ENCODE measurements at places on chromosomes 1 and 21.

GRCh38 chr1:151585622-151586021, 26.2 kb upstream of the SNX27 start:
- no peak for DNase-seq
- no peaks in the 10 kb centered on the region for H3K27me3 ChIP-seq
- peaks cover 18% of the 10 kb centered on the region for H3K4me1 ChIP-seq
- peak overlapping the region; percentile 14 for H3K4me3 ChIP-seq

GRCh38 chr1:160821627-160822026, 25.7 kb downstream of the LY9 start:
- H3K27me3 ChIP-seq, result peaks cover 5% of the 10 kb centered on the region
- no peak overlapping the region for H3K4me3 ChIP-seq
- H3K36me3 ChIP-seq, result no peaks in the 10 kb centered on the region

- no peak for DNase-seq
- peak within 1 kb of the TSS; percentile 86 for H3K27ac ChIP-seq
- H3K4me1 ChIP-seq, result peaks cover 36% of the 10 kb centered on the region
- H3K4me3 ChIP-seq, result peak within 1 kb of the TSS; percentile 78
- no peaks in the 10 kb centered on the region for H3K36me3 ChIP-seq
These were observed at the start of gene NTMT2 for GRCh38 chr1:170145770-170146676. TSS of gene NTMT2 (plus strand) at chr1:170145959. CDS start at chr1:170146108, 149 bp downstream.

DNA sequence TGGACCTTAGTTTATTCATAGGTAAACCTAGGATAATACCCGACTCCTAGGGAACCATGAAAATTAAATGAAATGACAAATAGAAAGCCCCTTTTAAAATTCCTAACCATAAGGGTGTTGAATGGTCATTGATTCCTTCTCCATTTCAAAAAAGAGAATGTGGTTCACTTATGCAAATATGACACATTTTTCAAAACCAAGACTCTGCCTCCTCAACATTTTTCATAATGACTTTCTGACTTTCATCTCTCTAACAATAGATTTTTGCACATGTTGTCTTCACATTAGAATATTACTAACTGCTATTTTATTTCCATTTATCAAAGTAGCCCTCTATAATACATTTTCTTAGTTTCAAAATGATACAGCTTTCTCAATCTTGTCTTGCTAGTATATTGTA, 169.1 kb downstream of the NTNG1 start:
- no peaks in the 10 kb centered on the region for H3K27me3 ChIP-seq
- no peak overlapping the region for H3K27ac ChIP-seq
- no peaks in the 10 kb centered on the region for H3K36me3 ChIP-seq
- no peak for DNase-seq

DNA sequence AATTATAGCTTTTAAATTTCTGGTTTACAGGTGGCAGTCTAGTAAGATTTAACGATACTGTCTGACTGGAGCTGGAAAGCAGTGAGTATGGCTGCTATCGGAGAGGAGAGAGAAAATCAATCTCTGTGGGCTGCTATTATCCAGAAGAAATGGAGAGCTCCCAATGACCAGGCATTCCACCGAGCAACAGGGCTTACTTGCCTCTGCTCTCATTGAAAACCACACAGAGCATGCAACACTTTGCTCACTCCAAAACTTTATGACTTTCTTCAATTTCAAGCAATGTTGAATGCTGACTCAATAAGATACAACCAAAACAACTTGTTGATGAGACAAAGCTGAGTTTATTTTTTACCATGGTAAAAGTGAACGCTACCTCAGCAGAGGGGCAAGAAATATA, 337.0 kb upstream of the NCAM2 start:
- no peak overlapping the region for H3K27ac ChIP-seq
- no peak for DNase-seq
- no peaks in the 10 kb centered on the region for H3K27me3 ChIP-seq
- H3K36me3 ChIP-seq, result no peaks in the 10 kb centered on the region
- no peak overlapping the region for H3K4me3 ChIP-seq
- peaks cover 14% of the 10 kb centered on the region for H3K4me1 ChIP-seq

DNA sequence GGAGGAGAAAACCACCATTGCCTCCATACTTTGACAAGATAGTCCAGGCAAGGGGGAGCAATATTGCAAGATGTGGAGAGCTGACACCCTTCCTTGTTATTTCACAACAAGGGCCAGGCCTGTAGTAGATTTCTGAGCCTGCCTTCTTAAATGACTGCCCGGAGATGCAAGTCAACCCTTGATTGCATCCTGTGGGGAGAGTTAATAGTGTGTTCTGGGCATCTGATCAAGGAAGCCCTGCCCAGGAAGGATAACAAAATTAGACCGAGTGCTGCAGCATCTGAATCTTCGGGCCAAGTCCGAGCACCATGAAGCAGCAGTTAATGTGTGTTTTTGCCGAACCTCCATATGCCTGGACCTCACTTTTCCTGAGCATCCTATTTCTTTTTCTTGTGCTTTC, 382.3 kb downstream of the PRDM2 start:
- H3K27ac ChIP-seq, result no peak overlapping the region
- H3K4me3 ChIP-seq, result no peak overlapping the region
- no peaks in the 10 kb centered on the region for H3K27me3 ChIP-seq
- H3K4me1 ChIP-seq, result peaks cover 8% of the 10 kb centered on the region
- DNase-seq, result no peak
- no peaks in the 10 kb centered on the region for H3K36me3 ChIP-seq

DNA sequence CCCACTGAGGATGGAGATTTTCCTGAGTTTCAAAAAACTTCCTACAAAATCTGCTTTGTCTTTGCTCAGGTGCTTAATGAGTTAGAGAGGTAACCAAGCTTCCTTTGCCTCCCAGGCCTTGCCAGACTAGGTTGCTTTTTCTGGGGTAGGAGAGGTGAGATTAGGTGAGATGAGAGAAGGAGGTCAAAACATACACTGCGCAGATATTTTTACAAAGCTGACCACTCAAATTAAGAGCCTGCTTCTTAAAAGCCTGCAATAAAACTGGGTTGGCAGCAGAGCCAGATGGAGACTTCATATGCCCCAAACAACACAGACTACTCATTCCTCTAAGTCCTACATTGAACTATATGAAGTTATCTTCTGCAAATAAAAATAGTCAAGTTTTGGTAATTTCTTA, 352.5 kb downstream of the NUF2 start:
- H3K27me3 ChIP-seq, result peaks cover 3% of the 10 kb centered on the region
- H3K4me3 ChIP-seq, result no peak overlapping the region
- no peaks in the 10 kb centered on the region for H3K36me3 ChIP-seq
- H3K27ac ChIP-seq, result peak overlapping the region; percentile 6
- peaks cover 22% of the 10 kb centered on the region for H3K4me1 ChIP-seq
- DNase-seq, result no peak

DNA sequence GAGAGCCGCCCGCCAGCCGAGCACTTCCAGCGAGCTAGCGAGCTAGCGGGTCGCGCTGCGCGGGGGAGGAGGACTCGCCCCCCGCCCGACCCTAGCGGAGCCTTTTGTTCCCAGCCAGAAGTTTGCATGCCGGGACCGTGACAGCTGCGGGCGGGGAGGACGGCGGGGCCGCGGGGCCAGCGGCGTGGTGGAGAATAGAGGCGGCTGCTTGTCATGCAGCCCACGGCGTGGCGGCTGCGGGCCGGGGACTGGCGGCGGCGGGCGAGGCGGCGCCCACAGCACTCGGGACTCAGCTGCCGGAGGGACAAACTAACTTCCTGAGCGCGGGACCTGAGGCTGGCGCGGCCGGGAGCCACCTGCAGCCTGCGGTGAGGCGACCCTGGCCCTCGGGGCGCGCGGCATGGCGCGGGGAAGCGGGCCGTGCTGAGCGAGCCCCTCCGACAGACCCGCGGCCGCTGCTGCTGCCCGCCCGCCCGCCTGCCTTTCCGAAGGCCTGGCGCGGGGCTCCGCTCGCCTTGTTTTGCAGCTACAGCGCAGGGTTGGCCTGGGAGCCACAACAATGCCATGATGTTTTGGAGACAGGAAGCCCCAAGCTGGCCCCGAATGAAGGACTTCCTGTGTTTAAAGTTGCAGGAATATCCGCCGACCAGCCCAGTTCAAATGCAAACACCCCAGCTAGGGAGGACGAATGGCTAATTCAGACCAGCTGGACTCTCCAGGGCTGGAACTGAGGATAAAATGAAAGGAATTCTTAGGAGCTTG, 82.2 kb upstream of the BMP8A start:
- H3K4me3 ChIP-seq, result peak overlapping the region; percentile 94
- DNase-seq, result peak; percentile 73
- peak overlapping the region; percentile 89 for H3K27ac ChIP-seq
- peaks cover 64% of the 10 kb centered on the region for H3K4me1 ChIP-seq
- peaks cover 18% of the 10 kb centered on the region for H3K36me3 ChIP-seq

DNA sequence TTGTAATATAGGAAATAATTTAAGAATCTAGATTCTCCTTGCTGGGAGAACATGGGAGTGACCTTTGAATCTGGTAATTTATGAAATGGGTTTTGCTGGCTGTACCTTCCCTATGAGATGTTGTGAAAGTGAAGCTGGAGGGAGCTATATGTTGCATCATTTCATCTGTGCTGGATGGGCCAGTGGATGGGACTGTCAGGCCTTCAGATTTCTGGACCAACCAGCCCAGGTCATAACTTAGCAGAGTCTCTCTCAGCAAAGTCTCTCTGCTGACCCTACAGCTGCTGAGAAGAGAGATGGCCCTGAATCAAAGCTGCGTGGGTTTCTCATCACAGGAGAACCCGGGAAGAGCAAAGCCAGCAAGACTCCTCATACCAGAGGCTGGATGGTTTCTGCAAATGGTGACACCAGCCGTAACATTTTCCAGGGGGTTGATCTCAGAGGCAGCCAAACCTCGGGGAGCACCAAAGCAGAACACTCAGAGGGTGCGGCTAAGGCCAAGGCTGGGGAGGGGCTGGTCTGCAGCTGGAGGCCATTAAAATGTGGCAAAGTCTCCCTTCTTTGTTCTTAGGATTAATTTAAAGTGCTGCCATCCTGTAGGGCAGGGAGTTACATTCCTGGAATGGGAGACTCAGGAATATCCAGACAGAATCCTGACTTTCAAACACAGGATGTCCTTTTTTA, 18.2 kb upstream of the PTGFRN start:
- H3K27me3 ChIP-seq, result no peaks in the 10 kb centered on the region
- H3K4me3 ChIP-seq, result no peak overlapping the region
- no peak for DNase-seq

DNA sequence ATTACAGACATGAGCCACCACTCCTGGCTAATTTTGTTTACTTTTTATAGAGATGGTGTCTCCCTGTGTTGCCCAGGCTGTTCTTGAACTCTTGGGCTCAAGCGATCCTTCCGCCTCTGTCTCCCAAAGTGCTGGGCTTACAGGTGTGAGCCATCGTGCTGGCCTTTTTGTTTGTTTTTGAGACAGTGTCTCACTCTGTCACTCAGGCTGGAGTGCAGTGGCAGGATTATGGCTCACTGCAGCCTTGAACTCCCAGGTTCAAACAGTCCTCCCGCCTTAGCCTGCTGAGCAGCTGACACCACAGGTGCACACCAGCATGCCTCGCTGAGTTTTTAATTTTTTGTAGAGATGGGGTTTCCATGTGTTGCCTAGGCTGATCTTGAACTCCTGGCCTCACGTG, 49.1 kb downstream of the ADARB1 start:
- H3K27me3 ChIP-seq, result no peaks in the 10 kb centered on the region
- H3K27ac ChIP-seq, result no peak overlapping the region
- H3K4me3 ChIP-seq, result no peak overlapping the region
- H3K36me3 ChIP-seq, result peaks cover 3% of the 10 kb centered on the region
- no peak for DNase-seq

- no peaks in the 10 kb centered on the region for H3K4me1 ChIP-seq
- DNase-seq, result no peak
- H3K27ac ChIP-seq, result no peak overlapping the region
- H3K4me3 ChIP-seq, result no peak overlapping the region
- peaks cover 3% of the 10 kb centered on the region for H3K36me3 ChIP-seq
- peaks cover 3% of the 10 kb centered on the region for H3K27me3 ChIP-seq
These were observed 114.2 kb downstream of the ZC3H11B start for GRCh38 chr1:219498666-219499065.

DNA sequence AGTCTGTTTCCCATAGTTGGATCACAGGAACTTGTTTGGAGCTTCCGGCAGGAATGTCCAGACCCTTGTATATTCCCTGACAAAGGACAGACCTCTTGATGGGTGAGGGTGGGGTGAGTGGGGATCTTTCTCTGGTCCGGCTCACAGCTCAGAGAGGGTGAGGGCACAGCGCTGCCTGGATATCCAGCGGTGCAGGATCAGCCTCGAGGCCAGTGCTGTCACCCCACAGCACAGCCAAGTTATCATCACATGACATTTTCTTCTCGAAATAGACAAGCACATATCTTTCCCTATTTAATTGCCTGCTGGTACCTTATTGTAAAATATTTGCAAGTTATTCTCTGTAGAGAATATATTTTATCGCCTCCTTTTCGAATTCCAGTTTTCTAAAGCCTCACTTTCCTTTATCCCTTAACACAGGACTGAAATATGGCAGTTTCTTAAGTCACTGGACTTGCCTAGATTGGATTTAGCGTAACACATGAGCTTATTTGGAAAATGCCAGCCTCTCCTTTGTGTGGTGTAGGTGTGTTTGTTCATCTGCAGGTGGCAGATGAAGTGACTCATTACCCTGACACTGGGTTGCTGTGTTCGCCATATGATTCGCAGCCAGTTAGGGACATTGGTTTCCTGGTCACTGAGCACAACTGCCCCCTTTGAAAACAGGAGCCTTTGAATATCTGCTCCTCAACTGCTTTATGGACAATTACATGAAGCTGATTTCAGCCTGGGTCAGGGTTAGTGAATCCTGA, 21.4 kb downstream of the CLIC6 start:
- peaks cover 6% of the 10 kb centered on the region for H3K4me1 ChIP-seq
- DNase-seq, result no peak
- peaks cover 16% of the 10 kb centered on the region for H3K27me3 ChIP-seq
- H3K36me3 ChIP-seq, result no peaks in the 10 kb centered on the region

- DNase-seq, result no peak
- H3K27me3 ChIP-seq, result no peaks in the 10 kb centered on the region
- H3K27ac ChIP-seq, result no peak overlapping the region
- no peaks in the 10 kb centered on the region for H3K36me3 ChIP-seq
These were observed 58.2 kb downstream of the ALPL start for GRCh38 chr1:21567241-21568005.

DNA sequence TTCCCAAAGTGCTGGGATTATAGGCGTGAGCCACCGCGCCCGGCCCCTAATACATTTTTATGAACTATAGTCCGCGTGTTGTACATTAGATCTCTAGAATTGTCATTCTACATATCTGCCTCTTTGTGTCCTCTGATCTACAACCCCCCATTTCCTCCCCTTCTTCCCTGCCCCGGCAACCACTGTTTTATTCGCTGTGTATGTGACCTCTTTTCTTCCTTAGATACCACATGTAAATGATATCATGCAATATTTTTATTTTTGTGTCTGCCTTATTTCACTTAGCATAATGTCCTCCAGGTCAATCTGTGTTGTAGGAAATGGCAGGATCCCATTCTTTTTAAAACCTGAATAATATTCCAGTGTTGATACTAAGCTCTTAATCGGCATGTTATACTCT, 99.5 kb upstream of the NRIP1 start:
- no peaks in the 10 kb centered on the region for H3K4me1 ChIP-seq
- no peak for DNase-seq
- H3K27ac ChIP-seq, result no peak overlapping the region
- no peak overlapping the region for H3K4me3 ChIP-seq

DNA sequence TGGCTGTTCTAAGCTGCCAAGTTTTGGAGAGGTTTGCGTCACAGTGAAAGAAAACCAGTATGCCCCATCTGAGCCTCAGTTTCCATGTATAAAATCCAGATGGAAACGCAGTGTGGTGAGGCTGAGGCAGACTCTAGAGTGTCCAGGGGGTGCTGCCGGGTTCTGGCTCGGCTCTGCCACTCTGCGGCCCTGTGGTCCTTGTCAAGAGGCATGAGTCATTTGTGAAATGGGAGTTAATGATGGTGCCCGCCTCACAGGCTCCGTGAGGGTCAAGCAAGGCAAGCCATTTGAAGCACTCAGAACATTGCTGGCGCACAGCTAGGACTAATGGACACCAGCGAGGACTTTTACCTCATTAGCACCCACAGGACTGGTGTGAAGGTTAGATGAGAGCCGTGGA, 214.3 kb downstream of the PTPRU start:
- H3K4me1 ChIP-seq, result peaks cover 8% of the 10 kb centered on the region
- no peak overlapping the region for H3K4me3 ChIP-seq
- H3K27me3 ChIP-seq, result peaks cover 1% of the 10 kb centered on the region
- no peak for DNase-seq
- no peaks in the 10 kb centered on the region for H3K36me3 ChIP-seq
